ENCODE measurements at places on chromosomes 7 and 10.

GRCh38 chr7:157469181-157470016 lies 132.6 kb downstream of the DNAJB6 start:
- DNase-seq, result no peak

DNA sequence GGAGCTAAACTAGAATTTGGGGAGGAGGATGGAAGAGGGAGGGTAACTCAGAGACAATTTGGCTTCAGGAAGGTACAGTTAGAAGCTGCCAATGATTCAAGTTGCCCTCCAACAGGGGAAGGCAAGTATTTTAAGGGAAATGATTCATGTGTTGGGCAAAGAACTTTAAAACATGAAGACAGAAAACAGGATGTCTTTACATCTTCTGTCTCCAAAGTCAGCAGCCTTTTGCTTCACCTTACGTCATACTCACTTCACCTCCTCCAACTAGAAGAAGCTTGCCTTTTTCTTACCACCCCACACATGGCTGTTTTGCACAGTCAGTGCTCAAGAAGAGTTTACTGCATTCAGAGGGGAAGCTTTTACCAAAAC lies 36.1 kb downstream of the PPP1R3C start:
- no peak for DNase-seq

DNA sequence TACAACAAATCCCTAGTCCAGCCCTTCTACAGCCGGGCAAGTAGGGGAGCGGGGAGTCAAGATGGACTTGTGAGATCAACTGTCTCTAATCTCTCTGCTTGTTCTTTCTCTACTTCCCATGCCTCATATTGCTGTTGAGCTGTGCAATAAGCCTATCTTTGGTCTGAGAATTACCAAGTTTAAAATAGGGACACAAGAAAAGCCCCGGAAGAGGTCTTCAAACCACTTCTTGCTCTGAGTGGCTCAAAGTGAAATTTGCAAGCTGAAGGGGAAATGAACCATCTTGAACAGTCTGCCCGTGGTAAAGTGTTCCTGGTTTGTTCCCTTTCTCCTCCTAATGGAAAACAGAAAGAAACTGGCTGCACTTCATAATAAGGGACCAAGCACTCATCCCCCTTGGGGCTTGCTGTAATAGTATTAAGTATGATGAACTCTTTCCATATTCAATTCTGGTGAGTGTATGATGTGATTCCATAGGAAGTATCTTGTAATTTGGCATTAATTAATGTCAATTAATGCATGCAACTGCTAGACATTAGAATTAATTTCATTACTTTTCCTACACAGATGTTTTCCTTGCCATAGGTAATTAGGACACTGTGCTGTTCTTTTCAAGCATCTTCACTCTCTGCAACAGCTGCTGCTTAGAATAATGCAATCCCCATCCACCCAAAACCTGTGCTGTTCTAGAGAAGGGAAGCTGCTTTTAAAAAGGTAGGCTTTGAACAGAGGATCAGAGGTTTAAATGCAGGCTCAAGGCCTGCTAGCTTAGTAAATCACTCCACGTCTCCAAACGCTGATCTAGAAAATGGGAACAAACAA lies 449.6 kb downstream of the SORCS1 start:
- DNase-seq, result no peak

DNA sequence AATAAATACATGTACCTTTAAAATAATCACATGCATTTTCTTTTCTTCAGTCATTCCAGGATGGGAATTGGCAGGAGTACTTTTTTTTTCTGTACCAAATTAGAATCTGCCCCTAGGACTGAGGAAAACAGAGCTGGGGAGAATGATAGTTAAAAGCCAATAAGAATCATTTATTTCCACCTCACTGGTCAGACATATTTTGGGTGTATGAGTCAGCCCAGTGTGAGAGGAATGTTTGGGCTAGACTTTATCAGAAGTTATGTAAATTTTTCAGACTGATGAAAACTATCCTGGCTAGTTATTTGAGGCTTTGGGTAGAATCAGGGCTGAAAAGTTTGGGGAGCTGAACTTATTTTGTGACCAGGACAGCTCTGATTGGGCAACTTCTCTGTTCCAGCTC lies 303.1 kb upstream of the NPSR1 start:
- no peak for DNase-seq

GRCh38 chr7:135971366-135971725 lies 5.8 kb downstream of the MTPN start:
- DNase-seq, result no peak

DNA sequence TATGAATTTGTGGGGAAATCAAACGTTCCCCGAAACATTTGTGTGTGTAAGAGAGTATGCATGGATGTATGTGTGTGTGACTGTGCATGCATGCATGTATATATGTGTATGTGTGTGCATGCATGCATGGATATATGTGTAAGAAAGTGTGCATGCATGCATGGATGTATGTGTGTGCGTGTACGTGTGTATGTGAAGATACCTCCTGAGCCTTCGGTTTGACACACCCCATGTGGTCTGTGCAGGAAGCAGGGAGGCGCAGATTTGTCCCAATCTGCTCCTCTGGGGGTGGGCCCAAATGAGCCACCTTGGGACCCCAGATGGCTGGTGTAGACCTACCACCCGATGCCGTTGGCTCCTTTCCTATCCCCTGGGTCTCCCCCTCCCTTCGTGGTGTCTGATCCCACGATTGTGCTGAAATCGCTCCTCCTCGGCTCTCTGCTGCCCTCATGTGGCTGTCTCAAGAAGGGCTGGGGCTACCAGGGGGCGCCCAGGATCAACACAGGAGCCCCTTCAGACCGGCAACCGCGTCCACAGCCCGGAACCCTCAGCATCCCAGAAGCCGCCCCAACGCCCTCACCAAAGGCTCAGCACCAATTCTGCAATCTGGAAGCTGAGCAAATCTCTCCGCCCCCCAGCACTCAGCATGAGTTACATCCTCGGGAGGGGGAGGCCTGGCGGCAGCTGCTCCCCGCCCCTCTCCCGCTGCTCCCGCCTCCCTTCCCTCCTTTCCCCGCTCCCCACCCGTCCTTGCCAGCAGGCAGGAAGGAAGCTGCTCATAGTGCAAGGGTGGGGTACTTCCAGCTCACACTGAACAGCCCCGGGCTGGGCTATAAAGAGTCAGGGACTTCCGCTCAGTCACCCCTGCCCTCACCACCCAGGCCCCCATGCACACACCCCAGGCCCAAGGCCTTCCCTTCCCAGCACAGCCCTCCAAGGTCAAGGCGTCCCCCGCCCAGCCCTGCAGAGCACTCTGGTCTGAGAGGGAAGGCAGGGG lies 2.3 kb upstream of the NOS3 start:
- peak; percentile 62 for DNase-seq

DNA sequence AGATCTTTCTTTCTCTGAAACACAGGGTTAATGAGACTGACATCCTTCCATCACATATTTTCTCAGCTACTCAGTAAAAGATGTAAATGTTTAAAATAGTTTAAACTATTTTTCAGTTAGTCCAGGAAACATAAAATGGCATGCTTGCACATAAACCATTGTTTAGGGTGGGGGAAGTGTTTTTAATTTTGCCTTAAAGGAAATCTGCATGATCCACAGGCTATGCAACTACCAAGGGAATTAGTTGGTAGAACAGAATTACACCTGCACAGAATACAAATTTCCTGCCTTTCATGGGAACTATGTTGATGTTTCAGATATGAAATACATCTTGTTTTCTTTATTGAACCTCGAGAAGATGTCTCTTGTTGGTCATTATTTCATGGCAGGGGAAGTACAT lies 10.6 kb downstream of the CAV1 start:
- DNase-seq, result no peak

DNA sequence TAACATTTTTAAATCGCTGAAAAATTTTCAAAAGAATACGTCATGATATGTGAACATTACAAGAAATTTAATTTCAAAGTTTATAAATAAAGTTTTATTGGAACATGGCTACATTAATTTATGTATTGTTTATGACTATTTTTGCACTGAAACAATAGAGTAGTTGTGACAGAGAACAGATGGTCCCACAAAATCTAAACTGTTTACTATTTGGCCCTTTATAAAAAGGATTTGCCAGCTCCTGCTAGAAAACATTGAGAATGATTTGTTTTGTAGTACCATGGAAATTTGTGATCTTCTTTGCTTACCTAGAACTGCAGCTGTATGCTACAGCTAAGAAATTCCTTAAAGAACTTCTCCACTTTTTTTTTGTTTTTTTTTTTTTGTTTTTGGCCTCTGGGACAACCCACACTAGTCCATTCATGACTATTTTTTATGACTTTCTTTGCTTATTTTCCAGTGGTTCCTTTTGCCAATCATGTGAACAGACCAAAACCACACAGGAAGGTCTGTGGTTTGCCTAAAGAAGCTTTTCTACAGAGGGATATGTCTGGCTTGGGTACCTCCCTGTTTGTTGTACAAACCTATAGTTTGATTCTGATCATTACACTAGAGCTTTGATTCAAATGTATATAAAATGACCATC lies 55.7 kb downstream of the ST7 start:
- no peak for DNase-seq

GRCh38 chr7:99639267-99639666 lies 22.5 kb downstream of the ZSCAN25 start:
- no peak for DNase-seq

DNA sequence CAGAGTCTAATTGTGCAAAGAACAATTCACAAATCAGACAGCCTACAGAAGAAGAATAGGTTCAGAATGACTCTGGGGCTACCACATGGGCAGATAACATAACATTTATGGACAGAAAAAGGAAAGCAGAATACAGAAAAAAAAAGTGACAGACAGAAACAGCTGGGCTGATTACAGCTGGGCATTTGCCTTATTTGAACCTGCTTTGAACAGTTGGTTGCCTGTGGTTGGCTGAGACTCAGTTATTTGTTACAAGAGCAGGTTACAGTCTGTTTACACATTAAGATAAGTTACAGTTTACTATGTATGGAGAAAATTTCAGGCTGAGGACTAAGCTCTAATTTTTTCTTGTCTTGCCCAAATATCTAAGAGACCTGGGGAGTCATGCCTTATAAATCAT lies 327.2 kb downstream of the GALNT17 start:
- DNase-seq, result no peak

- DNase-seq, result no peak
These were observed 960.7 kb upstream of the CELF2 start for GRCh38 chr10:10056961-10057360.

GRCh38 chr7:2687338-2687869 lies 598 bp upstream of the AMZ1 start:
- no peak for DNase-seq

GRCh38 chr7:96562966-96563365 lies 146.7 kb downstream of the SEM1 start:
- DNase-seq, result no peak

DNA sequence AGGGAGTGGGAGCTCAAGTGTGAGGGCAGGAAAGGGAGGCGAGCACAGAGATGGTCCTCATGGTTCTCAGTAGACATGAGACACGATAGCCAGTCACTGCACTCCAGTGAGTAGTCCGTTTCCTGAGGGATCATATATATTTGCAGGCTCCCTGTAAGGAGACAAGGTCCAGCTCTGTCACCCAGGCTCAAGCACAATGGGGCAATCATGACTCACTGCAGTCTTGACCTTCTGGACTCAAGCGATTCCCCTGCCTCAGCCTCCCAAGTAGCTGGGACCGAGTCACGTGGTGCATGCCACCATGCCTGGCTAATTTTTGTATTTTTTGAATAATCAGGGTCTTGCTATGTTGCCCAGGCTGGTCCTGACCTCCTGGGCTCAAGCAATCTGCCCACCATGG lies 116.7 kb downstream of the CCDC3 start:
- no peak for DNase-seq

DNA sequence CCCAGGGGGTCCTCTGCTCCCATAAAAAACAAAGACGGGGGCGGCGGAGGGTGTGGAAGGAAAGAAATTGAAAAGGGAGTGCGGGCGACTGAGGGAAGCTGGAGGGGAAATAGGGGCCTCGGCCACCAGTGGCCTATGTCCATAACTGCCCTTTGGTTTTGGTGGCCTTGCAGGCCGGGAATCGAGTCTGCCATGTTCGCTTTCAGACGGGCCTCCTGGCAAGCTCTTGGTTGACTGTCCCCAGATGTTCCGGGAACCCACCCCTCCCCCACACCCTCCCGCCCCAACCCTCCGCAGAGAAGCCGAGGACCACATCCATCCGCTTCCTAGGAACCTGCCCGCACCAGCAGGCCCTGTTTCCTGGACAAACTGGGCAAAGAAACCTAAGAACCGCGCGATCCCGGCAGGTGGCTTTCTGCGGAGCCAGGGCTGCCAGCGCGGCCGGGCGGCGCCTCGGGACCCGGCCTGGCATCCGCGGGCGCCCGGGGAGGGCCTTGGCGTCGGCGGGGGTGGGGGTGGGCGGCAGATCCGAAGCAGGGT lies 20.0 kb upstream of the GATA3 start:
- DNase-seq, result no peak

DNA sequence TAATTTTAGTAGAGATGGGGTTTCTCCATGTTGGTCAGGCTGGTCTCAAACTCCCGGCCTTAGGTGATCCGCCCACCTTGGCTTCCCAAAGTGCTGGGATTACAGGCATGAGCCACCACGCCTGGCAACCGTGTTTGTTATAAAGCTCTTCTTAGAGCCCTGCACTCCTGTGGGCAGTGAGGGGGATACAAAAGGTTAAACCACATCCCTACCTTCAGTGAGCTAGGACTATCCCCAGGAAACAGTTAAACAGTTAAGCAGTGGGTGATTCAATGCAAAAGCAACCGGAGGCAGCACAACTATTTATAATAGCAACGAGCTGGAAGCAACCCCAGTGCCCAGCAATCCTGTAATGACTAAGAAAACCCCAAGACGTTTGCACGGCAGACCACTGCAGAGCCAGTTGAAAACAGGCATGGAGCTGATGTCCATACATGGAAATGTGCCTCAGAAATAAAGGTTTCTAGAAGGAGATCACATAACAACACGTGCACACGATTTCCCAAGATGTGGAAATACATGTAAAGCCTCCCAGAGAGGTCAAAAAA lies 107.2 kb upstream of the LYZL2 start:
- DNase-seq, result peak; percentile 14

DNA sequence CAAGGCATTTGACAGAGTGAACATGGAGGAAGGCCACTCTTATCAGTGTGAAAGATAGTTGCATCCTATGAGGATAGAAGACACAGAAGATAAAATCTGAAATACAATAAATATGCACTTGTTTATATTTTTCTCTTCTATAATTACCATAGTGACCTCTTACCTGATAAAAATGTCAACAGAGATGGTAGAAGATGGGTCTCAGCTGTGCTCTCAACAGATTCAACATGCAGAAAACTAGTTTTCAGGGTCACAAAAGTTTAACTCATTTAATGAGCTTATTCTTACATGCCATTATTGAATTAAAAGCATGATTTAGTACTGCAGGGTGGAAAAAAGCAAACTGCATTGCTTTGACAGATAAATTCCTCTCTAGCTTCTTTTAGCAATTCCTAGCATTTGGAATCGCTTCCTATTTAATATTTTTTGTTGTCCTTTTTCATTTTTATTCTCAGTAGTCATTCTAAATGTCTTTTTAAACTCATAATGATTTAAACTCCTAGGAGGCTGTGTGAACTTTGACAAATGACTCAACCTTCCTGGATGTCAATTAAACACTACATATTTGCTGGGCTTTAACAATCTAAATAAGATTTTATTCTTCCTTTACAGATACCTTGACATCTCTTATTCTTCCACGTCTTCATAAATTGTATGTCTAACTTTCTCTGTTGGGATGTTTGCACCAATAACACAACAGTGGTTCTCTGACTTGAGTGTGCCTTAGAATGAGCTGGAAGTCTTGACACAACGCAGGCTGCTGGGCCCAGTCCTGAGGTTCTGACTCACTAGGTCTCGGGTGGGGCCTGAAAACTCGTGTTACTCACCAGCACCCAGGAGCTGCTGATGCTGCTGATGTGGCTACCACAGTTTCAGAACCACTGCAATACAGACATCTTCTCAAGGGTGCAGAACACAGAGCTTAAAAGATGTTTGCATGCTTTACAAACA lies 565.5 kb upstream of the IGFBP3 start:
- DNase-seq, result no peak

Data from stimulated activated CD4-positive, alpha-beta T cell treated with anti-CD3 and anti-CD28 coated beads, Interleukin-4, amount 100 ng/mL, for 48 hours (primary cell).